Stimulated activated effector memory CD8-positive, alpha-beta T cell treated with anti-CD3 and anti-CD28 coated beads, Interleukin-12 subunit alpha, Interleukin-12 subunit beta, amount 100 ng/mL, for 72 hours (primary cell): ENCODE measurements at places on chromosomes 16 and 17.

DNA sequence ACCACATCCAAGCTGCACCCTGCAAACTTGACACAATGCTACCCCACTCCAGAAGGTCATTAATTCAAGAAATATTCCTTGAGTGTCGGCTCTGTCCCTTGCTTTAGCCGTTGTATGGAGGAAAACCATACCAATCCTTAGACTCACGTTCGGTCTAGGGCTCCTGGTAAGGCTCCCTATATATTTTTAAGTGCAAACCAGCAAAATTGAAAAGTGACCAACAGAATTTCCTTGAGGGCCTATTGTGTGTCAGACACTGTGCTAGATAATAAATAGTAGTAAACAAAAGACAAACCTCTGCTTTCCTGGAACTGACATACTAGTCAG, 390 bp upstream of the BBS2 start:
- no peak for DNase-seq

DNA sequence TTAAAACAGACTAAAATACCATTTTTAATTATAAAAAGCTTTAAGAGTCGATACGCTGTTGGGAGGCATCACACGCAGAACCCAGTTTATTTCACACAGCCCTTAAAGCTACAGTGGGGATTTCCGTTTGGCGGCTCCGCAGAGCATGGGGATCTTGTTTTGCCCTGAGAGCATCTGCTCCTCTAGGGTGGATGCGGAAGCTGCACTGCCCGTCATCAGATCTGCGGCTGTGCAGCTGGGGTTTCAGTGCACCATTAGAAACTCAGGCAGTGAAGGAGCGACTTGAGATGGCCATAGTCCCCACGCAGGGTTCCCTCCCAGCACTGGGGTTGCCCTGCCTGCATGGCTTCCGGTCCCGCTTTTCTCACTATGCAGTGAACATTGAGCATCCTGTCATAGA, 62.2 kb upstream of the CHMP6 start:
- no peak for DNase-seq

- no peak for DNase-seq
These were observed 15.7 kb upstream of the BAHCC1 start for GRCh38 chr17:81379523-81379942.

DNA sequence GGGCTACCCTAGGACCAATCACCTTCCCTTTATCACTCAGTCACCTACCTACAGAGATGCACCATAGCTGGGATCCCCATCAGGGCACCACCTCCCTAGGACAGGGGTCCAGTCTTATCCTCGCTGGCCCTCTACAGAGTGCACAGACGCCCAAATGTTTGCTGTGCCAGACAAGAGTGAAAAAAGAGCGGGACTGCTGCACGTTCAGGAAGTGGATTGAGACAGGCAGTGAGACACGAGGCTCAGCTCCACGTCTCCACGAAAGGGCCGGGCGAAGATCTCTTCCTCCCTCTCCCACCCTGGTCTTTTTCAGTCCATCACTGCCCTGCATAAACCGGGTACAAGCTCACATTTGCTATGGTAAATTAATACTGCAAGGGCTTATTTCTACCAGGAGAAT, 95.5 kb downstream of the ZFHX3 start:
- no peak for DNase-seq

DNA sequence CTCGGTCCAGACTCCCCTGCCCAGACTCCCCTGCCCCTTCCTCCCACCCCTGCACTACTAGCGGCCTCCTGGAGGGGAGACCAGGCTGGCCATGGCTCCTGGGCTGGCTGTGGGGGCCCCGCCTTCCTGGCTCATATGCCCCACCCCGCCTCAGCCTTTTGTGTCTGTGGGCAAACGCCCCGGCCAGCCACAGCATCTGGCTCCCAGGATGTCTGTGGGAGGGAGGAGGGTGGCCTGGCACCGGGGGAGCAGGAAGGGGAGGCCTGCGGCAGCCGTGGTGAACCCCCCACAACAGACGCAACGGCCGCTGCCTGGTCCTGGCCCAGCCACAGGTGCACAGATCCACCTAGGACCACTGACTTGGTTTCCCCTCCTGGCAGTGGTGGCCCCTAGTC, 32.9 kb downstream of the BAHCC1 start:
- no peak for DNase-seq

DNA sequence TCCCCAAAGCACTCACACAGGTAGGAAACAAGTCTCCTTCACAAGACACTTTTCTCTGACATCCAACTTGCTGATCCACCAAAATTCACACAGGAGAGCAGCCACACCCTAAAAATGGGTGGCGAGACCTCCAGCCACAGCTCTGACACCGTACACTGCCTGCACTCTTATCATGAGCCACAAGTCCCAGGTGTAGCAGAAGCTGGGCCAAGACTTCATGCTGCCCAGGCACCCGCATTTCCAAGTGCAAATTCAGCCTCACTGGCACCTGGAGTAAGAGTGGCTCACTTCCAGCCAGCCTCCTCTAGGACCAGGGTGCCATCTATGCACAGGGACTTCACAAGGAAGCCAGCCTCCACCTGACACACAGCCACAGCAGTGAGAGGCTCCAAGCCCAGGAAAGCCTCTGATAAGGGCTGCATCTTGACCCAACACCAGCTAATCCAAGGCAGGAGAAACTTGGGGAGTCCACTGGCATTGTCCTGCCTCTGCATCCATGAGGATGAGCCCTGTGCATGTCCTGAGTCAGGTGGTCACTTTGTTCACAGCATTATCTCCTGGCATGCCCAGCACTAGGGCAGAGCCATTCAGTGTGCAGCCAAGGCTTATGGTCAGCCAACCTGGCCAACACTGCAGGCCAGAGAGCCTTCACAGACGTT, 2.6 kb upstream of the ZNF768 start:
- DNase-seq: no peak

- no peak for DNase-seq
These were observed 1.9 kb downstream of the CIITA start for GRCh38 chr16:10878644-10879501.

DNA sequence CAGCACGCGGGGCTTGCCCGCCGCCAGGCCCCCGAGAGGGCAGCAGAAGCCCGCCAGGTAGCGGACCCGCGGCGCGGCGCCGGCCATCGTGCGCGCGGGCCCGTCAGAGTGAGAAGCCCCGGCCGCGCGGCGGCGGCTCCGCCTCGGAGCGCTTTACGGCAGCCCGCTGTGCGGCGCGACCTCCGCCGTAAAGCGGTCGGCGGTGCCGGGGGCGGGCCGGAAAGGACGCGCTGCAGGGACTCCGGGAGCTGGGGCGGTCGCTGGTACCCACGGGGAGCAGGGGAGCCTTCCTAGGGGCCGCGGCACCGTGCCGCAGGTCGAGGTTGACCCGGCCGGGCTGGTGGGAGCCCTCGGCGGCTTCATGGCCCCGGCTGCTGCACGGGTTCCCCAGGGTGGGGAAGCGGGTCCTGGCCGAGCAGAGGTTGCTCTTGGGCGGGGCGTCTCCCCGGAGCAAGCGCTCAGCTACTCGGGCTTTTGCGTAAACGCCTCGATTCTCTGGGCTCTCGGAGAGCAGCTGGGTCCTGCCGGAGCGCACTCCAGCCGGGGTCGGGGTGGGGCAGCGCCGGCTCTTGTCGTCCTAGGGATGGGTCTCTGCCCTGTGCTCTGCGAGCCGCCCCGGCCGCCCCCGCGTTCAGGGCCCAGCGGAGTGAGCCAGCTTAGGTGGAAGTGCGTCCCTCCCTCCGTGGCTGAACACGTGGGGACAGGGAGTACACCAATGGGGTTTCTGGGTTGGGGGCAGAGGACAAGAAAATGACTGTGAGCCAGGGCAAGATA, at the start of gene FAAP100:
Gene FAAP100, minus strand, starts transcription at position 110 of the 774 bp plus-strand sequence. Its CDS starts 23 bp downstream, at position 87.
- peak; percentile 88 for DNase-seq
